ENCODE measurements at places on chromosomes 2 and 18. TPM values are rescaled to one million over a fixed set of nuclear protein-coding genes. Genes with fewer than 3 reads are reported as not detected.

GRCh38 chr2:86042256-86043168 is 63.2 kb downstream of the POLR1A start:
- no peak for DNase-seq

- DNase-seq: peak; percentile 79
Measured at GRCh38 chr2:179268277-179268925, 3.8 kb upstream of the SESTD1 start.

DNA sequence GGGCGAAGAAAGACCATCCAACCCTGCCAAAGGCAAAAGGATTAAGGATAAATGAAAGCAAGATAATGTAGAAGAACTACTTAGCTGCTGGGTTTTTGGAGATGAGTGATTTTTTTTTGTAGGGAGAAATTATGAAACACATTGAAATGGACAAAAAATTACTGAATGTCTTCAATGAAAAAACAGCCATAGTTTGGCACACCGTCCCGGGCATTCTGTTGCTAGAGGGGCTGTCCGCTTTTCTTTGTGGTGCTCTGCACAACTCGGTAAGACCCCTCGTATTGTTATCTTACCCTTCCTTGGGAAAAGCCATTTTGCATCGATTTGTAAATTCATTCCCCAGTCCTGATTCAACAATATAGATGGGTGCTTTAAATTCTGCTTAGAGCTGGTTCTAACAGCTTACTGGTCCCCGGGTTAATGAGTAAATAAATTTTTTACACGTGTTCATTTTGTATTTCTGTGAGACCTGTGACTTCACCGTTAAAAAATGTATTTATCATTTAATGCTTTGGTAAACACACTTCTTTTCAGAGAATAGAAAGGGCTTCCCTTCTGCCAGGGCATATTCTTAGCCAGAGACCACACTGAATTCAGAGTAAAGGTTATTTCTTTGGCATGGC is 912 bp upstream of the LAPTM4A start:
- DNase-seq: no peak

DNA sequence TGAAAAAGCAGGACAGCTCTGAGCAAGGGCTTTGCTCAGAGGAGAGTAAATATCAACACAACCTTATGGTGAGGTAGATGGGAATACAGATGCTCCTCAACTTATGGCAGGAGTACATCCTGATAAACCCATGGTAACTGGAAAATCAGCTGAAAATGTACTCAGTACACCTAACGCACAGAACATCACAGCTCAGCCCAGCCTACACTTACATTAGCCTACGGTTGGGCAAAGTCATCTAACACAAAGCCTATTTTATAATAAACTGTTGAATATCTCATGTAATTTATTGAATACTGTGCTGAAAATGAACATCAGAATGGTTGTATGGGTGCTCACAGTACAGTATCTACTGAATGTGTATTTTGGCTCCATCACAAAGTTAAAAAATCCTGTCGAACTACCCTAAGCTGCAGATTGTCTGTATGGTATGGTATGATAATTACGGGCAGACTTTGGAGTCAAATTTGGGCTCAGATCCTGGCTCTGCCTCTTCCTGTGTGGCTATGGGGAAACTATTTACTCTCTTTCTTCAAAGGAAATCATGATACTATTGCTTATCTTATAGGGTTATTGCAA is 120.3 kb upstream of the LYPD1 start:
- DNase-seq: peak; percentile 35

DNA sequence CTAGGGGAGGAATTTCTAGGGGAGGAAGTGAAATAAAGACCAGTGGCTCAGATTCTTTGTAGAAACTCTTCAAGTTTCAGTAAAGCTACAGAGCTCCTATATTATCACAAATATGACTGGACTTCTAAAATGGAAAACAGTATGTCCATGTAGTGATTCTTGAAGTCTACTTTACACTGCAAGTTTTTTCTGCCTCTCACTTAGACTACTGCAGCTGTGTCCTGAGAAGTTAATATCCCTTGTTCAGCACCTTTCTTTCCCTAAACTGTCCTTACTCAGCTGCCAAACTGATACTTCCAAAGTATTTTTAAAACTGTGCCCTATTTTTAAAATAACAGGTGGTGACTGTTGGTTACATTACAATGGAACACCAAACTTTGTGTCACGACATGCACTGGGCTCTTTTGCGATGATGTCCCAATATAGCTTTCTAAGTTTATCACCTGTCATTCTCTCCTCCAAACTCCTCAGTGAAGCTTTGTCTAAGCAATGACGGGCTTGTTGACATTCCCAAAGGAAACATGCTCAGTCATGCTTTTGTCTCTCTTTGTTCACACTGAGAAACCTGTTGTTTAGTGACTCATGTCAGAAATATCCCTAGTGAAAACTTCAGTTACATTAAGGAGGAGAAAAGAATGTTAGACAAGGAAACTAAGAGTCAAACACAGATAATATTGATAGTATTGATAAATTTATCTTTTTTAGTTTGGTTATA is 341.1 kb downstream of the ARL6IP6 start:
- DNase-seq: no peak

DNA sequence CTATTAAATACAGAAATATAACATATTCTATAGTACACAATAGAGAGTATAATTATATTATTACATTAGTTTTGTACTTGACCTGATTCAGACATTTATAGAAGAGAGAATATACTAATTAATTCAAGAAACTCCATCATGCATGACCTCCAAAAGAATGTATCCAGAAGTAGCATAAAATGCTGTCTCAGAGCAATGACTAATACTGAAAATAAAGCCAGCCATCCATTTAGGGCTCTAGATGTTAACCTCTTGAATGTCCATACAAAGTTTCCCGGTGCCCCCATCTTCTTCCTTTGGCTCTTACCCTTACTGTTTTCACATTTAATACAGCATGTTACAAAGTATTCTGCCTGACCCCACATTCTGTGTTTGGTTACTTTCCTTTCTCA is 102.0 kb downstream of the ARHGAP15 start:
- DNase-seq: no peak

The NGEF gene
- 1.1 TPM for total RNA-seq

The BOLL gene
- total RNA-seq: not detected

The TFCP2L1 gene
- under 0.01 TPM for total RNA-seq

The MC2R gene
- not detected for total RNA-seq

The IL36RN gene
- total RNA-seq: not detected

The IGFBP5 gene
- 334 TPM for total RNA-seq

The SPC25 gene
- total RNA-seq: not detected

The CNTNAP5 gene
- not detected for total RNA-seq

The C1QL2 gene
- total RNA-seq: not detected

The FNDC4 gene
- 7.3 TPM for total RNA-seq

The CNDP1 gene
- total RNA-seq: not detected

The GAL3ST2 gene
- total RNA-seq: 0.25 TPM

All from fibroblast of the aortic adventitia (primary cell).